ENCODE measurements at places on chromosomes 3 and 15.

DNA sequence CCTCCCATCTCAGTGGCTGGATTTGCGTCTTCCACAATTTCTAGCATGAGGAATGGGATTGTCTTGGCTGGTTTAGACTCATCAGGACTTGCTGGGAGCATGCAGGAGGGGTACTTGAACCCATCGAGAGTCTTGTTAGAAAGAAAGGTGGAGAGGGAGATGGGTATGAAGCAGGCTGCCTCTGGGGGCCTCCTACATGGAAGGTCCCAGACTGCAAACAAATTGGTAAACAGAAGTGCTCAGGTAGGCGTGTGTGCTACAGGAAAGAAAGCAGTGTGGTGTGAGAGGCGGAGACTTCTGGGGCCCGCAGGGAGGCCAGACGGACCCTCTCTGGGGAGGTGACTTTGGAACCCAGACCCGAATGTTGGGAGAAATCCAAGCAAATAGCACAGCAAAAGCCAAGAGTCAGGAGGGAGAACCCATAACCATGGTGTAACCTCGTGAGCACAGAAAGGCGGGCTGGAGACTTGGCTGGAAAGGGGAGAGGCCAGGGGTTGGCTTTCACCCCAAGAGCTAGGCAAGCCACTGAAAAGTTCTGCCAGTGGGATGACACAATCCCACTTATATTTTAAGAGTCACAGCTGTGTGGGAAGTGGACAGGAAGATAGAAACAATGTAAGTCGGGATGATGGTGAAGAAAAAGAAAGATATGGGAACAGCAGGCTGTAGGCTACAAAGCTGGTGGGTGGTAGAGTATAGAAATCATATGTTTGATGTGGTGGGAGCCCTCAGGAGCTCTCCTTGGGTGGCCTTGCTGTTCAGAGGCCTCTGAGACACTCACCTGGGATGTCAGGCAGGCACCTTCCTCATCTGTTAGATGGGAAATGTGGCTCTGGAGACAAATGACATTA lies 130.1 kb upstream of the PRR20G start:
- no peak for DNase-seq

GRCh38 chr15:68555679-68556037 lies 23.1 kb upstream of the CORO2B start:
- DNase-seq = no peak

GRCh38 chr3:142852009-142852408 lies 36.9 kb downstream of the PCOLCE2 start:
- no peak for DNase-seq

DNA sequence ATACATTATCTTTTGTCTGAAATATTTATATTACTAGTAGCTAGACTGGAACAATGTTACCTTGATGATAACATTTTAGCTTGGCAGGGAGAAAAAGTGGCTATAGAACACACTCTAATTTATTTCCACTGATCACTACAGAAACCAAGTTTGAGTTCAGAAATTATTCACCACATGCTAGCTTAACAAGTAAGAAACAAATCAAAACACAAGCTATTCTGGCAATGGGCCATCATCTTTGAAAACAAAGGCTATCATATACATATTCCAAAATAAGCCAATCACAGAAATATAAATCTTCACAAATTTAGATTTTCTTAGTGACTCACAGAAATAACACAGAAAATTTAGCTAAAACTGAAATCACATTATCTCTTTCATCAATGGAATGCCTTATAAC lies 17.1 kb downstream of the AQR start:
- DNase-seq = no peak
